ENCODE measurements at places on chromosomes 13 and 19.

DNA sequence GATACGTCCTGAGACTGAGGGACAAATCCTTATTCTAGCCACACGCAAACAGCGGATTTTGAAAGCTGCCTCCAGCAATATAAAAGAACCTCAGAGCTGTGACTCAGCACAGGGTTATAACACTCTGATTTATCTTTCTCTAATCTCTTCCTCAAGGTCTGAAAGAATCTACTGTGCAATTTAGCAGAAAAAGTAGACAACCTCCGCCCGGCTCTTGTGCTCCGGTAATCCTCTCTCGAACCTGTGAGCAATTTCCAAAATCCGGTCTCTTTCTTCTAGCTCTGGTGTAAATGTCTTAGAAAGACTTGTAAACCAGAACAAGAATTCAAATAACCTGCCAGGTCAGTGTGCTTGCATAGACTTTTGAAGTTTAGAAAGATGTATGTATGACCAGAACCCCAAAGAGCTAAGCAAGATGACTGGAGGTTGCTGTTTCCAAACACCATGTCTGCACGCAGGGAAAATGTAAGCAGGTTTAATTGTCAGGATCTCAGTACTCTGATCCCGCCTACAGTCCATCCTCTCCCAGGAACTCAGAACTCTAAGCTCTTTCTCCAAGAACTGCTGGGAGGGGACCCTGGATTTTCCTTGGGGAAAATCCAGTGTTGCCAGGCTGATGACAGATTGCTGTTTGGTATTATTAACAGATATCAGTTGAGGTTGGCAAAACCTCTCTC, 338.1 kb downstream of the RFC3 start:
- no peak for DNase-seq

DNA sequence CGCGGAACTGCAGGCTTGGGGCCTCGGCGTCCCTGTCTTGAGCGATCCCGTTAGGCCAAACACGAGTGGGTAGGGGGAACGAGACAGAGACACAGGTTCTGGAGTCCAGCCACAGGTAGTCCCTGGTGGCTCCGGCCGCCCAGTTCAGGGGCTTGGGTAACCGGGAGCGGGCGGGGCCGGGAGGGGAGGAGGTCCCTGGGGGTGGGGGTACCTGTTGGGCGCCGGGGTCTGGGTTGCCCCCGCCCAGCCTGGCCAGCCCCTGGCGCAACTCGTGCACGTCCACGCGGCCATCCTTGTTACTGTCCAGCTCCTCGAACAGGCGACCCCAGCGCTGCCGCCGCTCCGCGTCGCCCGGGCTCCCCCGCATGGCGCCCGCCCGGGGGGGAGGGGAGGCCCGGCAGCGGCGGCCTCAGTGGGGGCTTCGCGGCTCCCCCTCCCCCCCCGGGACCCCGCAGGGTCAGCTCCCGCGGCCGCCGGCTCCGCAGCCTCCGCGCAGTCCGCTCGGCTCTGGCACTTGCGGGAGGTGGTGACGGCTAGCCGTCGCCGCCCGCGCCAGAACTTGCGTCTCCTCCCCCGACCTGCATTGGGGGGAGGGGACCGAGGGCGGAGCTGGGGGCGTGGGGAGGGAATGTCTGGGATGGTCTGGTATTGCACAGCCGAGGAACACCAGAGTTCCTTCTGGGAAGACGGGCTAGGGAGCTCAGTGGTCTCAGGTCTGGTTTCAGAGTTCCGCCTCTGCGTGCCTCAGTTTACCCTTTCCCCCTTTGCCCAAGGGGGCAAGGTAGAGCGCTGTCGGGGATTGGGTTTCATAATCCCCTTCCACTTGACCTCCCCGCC, at the start of gene SLC25A23:
SLC25A23 (minus strand) TSS at position 531 of the 837 bp plus-strand sequence; CDS start at position 367, 164 bp downstream.
- DNase-seq = peak; percentile 26

DNA sequence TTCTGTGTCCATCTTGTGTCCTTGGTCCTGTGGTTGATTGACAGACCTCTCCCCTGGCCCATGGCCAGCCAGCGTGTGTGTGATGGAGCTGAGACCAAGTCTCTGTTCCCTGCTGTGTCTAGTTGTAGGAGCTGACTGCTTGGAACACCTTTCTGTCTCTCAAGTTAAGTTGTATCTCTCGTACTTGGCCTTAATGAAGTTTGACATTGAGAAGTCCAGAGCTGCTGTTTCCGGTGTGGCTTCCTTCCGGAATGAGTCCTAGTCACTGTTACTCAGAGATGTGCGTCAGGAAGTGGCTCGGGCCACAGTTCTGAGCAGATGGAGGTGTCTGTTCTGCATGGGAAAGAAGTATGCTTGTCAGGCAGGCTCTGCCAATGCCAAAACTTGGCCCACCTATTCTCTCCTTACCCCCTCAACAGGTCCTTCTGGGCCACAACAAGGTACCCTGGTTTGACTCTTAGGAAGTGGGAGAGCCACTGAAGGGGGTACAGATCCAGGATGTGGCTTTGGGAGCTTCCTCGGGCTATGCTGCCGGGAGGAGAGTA, 54.3 kb downstream of the GATAD2A start:
- no peak for DNase-seq

GRCh38 chr19:40322271-40322610, 26.0 kb downstream of the C19orf47 start:
- no peak for DNase-seq

GRCh38 chr13:54628383-54628782, 1599.8 kb downstream of the OLFM4 start:
- DNase-seq = no peak

GRCh38 chr13:58238972-58239773, 607.6 kb downstream of the PCDH17 start:
- no peak for DNase-seq

GRCh38 chr13:26480246-26480855, 77.1 kb upstream of the WASF3 start:
- DNase-seq = no peak

GRCh38 chr13:51303882-51304281, 35.6 kb upstream of the SERPINE3 start:
- DNase-seq = no peak

- no peak for DNase-seq
These were observed 6.6 kb downstream of the RCBTB2 start for GRCh38 chr13:48526286-48526685.

DNA sequence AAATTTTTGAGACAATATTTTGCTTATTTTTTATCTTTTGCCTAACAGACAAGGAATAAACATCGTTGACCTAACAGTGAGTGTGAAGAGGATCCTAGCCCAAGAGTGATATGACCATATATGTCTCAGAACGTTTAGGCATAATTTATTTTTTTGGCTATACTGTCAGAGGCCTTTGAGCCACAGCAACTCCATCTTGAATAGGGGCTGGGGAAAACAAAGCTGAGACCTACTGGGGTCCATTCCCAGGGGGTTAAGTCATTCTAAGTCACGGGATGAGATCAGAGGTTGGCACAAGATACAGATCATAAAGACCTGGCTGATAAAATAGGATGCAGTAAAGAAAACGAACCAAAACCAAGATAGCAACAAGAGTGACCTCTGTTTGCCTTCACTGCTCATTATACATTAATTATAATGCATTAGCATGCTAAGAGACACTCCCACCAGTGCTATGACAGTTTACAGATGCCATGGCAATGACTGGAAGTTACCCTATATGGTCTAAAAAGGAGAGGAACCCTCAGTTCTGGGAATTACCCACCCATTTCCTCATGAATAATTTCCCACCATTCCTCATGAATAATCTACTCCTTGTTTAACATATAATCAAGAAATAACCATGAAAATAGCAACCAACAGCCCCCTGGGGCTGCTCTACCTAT, 510.9 kb upstream of the PCDH9 start:
- no peak for DNase-seq

GRCh38 chr13:96003304-96003703, 49.9 kb downstream of the UGGT2 start:
- no peak for DNase-seq

DNA sequence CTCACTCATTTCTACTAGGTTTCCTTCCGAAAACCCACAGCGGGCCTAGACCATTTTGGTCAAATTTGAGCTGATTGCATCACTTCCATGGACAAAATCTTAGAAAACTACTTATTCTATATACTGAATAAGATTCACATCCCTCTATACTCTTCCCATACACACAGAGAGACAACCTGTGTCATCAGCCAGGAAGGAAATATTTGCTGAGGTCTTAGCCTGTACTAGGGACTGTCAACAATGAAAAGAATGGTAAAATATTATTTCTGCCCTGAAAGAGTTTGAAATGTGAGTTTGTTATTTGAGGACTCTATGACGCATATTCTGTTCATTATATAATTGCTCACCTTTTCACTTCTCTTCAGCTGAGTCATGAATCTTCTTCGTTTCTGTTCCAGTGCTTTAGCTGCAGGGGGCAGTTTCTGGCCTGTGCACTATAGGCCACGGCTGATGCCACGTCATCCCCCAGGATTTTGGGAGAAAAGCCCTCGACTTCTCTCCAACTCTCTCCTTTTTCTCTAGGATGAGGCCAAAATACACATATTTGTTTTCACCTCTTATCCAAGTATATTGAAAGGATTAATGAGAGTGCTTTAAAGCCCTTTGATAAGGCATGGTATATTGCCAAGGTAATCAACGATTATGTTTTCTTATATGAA, 47.7 kb downstream of the GSX1 start:
- DNase-seq = no peak

- DNase-seq = no peak
These were observed 68.1 kb upstream of the SLC10A2 start for GRCh38 chr13:103134271-103134670.

- no peak for DNase-seq
These were observed 43.2 kb downstream of the SUGT1 start for GRCh38 chr13:52695856-52696255.

DNA sequence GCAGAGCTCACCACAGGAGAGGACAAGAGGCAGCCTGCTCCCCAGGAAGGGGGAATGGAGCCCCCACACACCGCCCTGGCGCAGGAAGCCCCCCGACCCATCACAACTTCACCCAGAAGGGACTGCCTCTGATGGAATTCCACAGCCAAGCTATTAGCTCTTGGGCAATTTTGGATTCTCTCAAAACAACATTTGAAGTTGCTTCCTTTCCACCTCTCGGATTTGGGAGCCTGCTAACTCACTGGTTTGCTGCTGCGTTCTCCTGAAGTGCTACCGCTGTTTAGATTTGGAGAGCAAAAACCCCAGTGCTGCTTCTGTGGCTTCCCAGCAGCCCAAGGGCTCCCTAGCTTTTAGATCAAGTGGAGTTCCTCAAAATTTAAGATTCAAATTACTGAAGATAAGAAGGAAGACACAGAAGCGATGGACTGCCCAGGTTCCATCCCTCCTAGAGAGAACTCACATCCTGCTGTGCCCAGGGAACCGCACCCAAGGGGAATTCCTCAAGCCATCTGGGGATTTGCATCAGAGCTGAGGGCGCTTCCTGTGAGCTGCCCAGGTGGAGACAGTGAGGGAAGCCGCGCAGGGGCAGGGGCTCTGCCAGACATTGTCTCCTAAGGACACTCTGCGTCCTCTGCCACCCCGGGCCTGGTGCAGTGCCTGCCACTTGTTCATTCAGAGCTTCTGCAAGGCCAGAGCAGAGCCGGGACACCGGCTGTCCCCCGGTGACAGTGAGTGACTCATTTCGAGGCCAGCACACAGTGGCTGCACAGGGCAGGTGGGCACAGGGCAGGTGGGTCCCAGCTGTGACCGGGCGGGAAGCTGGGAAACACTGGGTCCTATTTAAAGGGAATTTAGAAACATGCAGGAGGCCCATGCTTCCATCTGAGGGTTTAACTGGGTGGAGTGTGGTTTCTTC, 45.5 kb downstream of the COL4A1 start:
- DNase-seq = no peak

DNA sequence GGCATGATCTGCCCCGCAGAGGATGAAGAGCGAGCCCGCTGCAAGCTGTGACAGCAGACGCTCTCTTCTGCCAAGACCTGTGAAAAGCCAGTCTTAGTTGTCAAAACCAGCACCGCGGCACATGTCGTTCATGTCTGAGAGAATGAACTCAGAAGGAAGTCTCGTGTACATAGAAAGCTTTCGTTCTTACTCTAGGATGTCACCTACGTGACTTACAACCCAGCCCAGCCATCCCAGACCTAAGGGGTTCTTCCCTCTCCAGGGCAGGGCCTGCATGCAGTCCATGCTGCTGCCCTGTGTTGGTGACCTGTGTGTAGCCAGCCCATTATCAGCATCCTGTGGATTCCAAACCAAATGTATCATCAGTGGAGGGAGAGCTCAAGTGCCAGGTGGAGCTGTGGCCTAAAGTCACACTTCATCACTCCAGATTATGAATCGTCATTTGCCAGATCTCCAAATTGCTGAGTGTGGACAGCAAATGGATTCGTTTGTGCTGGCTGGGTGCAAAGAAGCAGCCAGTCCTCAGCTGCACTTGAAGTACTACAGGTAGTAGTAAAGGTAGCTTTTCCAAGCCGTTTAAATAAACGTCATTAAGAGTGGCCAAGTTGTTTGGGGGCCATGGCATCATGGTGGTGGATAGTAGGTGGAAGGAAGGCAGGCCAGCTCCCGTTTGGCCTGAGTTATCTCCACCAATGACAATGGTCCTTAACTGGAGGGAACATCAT, 73.9 kb upstream of the GPR183 start:
- DNase-seq = no peak

GRCh38 chr19:29420065-29420464, 105.7 kb upstream of the VSTM2B start:
- DNase-seq = no peak

GRCh38 chr19:30276011-30276882, 95.9 kb upstream of the ZNF536 start:
- DNase-seq = no peak

DNA sequence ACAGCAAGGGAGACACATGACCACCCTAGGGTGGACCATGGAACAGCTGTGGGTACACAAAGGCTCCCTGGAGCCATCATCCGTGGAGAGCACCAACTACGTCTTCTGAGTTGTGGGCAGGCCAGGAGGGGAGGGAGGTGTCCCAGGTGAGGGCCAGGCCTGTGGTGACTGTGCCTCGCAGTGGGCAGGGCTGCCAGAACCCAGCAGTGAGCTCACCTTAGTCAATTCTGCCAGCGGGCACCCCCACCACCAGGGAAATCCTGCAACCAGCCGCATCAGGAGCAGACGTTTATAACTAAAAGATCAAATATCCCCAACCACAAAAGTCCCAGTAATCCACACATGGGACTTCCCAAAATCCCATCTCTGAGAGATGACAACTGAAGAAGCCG, 19.6 kb downstream of the ELL start:
- no peak for DNase-seq

DNA sequence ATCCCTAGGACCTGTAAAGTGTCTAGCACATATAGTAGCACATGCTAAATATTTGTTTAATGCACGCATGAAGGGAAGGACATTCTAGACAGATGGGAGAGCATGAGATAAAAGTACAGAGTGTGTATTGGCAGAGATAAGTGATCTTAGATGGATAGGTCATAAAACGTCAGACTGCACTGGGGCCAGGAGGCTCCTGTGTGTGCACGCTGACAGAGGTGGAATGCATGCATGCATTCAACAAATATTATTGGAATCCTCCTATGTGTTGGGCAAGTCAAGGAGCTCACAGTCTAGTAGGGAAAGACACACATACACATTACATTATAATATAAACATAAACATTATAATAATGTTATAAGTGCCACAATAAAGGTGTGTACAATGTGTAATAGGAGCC, 73.3 kb downstream of the FGF9 start:
- no peak for DNase-seq

DNA sequence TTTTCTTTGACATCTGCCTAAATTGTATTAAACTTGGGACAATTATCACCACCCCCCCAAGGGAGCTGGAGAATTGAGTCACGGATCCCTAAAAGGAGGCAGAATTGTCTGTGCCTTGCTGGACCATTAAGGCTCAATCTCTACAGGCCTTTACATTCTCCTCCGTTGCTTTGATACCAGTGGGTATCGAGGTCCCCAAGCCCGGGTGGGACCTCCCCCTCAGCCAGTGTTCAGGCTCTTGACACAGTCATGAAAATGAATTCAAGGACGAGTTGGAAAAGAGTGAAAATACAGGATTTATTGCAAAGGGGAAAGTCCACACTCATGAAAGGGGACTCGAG, 5.6 kb downstream of the PPP1R15A start:
- no peak for DNase-seq

GRCh38 chr13:21039097-21039800, 22.1 kb downstream of the LATS2 start:
- DNase-seq = no peak

All from smooth muscle cell of the brain vasculature (primary cell).